ENCODE measurements at places on chromosomes 1 and 21. TPM values are rescaled to one million over a fixed set of nuclear protein-coding genes. Genes with fewer than 3 reads are reported as not detected.

The PTGFRN gene
- polyA plus RNA-seq: 16.4 TPM

The MOB3C gene
- polyA plus RNA-seq: 12.4 TPM

The TMEM240 gene
- 1.7 TPM for polyA plus RNA-seq

The CHI3L1 gene
- polyA plus RNA-seq: 96.6 TPM

The ROR1 gene
- 0.77 TPM for polyA plus RNA-seq

The RGS5 gene
- polyA plus RNA-seq: 60.5 TPM

The TESK2 gene
- 1.6 TPM for polyA plus RNA-seq

The AGTRAP gene
- polyA plus RNA-seq: 140 TPM

The ATP6V0B gene
- polyA plus RNA-seq: 636 TPM

The SERINC2 gene
- polyA plus RNA-seq: 99.2 TPM

The FAM72A gene
- 1.8 TPM for polyA plus RNA-seq

The SLAMF9 gene
- not detected for polyA plus RNA-seq

The CYP4X1 gene
- 5.6 TPM for polyA plus RNA-seq

The ASCL5 gene
- not detected for polyA plus RNA-seq

The IL19 gene
- polyA plus RNA-seq: 0.41 TPM

The CYP4A22 gene
- 108 TPM for polyA plus RNA-seq

The GOLT1A gene
- polyA plus RNA-seq: 47.7 TPM

The KAZN gene
- 17.4 TPM for polyA plus RNA-seq

The NECTIN4 gene
- 2.7 TPM for polyA plus RNA-seq

The TNFRSF1B gene
- polyA plus RNA-seq: 7.7 TPM

The TRAF5 gene
- 4.8 TPM for polyA plus RNA-seq

The IRF6 gene
- 24.0 TPM for polyA plus RNA-seq

The UHMK1 gene
- polyA plus RNA-seq: 15.7 TPM

The PTAFR gene
- polyA plus RNA-seq: 2.4 TPM

The SEC16B gene
- polyA plus RNA-seq: 3.5 TPM

The NPPA gene
- polyA plus RNA-seq: not detected

The OR2T2 gene
- polyA plus RNA-seq: not detected

The CYP4A11 gene
- 384 TPM for polyA plus RNA-seq

The CFHR5 gene
- polyA plus RNA-seq: not detected

The RGS4 gene
- 2.0 TPM for polyA plus RNA-seq

The GJC2 gene
- polyA plus RNA-seq: 0.73 TPM

The EPHA10 gene
- not detected for polyA plus RNA-seq

The FCAMR gene
- polyA plus RNA-seq: 34.6 TPM

The MYOG gene
- polyA plus RNA-seq: not detected

The LORICRIN gene
- polyA plus RNA-seq: not detected

The OLFML2B gene
- 2.9 TPM for polyA plus RNA-seq

The CD2 gene
- 0.97 TPM for polyA plus RNA-seq

All from kidney (tissue), 22 donors.